ENCODE measurements at places on chromosomes 13 and 19. TPM values are rescaled to one million over a fixed set of nuclear protein-coding genes. Genes with fewer than 3 reads are reported as not detected.
A peak's percentile ranks its signal among the peaks of the same experiment; 100 is the strongest.

DNA sequence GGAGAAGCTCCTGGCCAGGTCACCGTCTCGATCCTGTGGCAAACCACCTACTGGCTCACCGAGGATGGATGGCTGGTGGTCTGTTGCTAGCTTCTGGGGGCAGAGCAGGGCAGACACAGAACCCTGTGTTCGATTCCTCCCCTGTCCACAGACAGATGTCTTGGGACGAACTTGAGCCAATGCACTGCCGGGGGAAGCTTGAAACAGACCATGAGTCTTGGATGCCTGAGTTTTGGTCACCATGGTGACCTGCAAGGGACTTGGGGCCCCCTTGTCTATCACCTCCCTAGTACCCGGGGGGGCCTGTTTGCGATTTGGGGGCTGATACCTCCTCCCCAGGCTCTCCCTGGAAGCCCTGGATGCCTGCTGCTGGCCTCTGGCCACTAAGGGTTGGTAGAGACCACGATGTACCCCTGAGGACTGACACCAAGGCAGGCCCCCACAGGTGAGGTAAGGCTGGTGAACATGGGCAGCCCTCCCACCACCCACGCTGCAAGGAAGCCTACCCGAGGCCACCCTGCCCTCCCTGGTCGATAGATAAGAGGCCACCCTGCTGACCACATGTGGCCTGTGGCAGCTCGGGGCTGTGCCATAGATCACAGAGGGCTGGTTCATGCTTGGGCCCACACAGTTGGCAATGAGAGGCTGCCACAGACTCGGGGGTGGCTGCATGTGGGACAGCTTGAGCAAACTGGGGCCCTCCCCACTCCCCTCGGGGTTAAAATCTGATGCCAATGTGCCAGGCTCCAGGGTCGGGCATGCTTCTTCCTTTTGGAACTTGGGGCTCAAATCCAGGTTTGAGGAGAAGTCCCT is 10.7 kb downstream of the IQCN start:
- DNase-seq, result no peak
- H3K4me1 ChIP-seq, result peaks cover 5% of the 10 kb centered on the region
- H3K27ac ChIP-seq, result no peak overlapping the region
- no peak overlapping the region for H3K4me3 ChIP-seq
- no peaks in the 10 kb centered on the region for H3K27me3 ChIP-seq

- no peak overlapping the region for H3K4me3 ChIP-seq
- H3K36me3 ChIP-seq, result no peaks in the 10 kb centered on the region
- no peaks in the 10 kb centered on the region for H3K27me3 ChIP-seq
- no peak for DNase-seq
- no peaks in the 10 kb centered on the region for H3K4me1 ChIP-seq
These were observed 258.9 kb downstream of the GPC5 start for GRCh38 chr13:91657283-91657682.

IGFLR1 gene
- total RNA-seq, result 54.6 TPM

- H3K4me3 ChIP-seq, result peak overlapping the region; percentile 92
- no peak for DNase-seq
- H3K27ac ChIP-seq, result peak overlapping the region; percentile 95
- peaks cover 3% of the 10 kb centered on the region for H3K27me3 ChIP-seq
- H3K4me1 ChIP-seq, result peaks cover 44% of the 10 kb centered on the region
These were observed 685 bp downstream of the VWA8 start for GRCh38 chr13:41960211-41960636.

ADAMTS10 gene
- total RNA-seq, result 10.6 TPM
